T-helper 2 cell (primary cell): ENCODE measurements at places on chromosomes 12 and 14.

- DNase-seq = no peak
Observed at GRCh38 chr14:102574281-102575159, 17.9 kb upstream of the RCOR1 start.

- no peak for DNase-seq
Observed at GRCh38 chr12:128991716-128992115, 138.4 kb downstream of the GLT1D1 start.

DNA sequence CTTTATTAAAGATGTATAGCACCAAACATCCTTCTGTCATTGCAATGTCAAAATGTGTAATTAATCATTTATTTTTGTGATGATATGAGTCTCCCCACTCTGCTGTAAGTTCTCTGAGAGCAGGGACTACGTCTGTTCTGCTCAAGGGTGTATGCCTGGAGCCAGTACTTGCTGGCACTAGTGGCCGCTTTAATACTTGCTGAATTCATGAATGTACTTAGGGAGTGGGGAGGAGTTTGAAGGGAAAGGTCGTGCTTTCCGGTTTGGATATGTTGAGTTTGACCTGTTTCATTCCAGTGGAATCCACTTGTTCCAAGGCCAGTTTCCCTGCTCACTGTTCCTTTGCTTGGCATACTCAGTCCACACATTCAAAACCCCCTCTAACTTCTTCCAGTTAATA is 1.9 kb upstream of the DCAF5 start:
- DNase-seq = no peak

DNA sequence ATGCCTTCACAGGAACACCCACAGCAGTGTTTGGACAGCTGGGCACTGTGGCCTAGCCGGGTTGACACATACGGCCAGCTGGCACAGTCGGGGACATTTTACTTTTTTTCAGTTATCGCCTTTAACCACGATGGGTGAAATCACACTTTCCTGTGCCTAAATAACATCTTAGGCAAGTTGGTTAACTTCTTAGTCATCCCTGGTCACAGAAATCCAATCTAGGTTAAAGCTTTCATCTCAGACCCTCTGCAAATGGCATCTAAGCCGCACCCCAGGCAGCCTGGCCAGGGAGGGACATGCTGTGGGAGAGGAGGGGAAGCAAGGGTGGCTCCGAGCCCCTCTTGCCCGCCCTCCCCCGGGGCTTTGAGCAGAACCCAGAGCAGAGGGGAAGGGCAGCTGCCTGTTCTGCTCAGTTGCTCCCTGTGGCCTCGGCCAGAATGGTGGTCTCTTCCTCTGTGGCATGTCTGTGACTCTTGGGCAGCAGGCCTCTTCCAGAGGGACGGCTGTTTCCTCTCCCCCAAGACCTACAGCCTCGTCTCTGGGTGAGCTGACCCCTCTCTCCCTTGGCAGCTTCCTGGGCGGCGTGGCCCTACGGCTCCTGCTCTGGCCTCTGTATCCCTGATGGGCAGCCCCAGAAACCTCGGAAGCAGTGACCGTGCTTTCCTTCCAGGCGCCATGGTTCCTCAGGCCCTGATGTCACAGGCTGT is 85.4 kb upstream of the DYNC1H1 start:
- DNase-seq = no peak

GRCh38 chr12:89469361-89469760 is 55.2 kb downstream of the GALNT4 start:
- no peak for DNase-seq

DNA sequence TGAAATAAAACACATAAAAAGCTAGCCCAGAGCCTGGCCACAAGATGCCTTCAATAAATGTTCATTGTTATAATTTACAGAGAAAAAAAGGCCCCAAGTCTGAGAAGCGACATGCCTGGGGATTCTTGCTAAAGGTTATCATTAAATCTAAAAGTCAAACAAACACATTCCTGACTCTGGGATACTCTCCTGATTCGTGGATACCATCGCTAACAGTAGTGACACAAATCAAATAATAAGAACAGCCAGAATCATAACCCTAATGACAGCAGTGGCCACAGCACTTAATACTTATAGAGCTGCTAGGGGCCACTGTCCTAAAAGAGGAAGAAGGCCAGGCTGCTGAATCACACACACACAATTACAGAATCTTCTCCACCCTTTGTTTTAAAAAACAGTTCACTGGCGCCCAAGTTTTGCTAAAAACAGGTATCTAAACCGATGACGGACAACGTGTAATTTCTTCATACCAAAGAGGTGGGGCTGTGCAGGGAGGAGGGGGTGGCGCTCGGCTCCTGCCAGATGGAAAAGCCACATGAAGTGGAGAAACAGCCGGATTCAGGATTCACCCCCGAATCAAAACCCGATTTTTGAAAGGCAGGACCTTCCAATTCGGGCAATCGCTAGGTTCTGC is 1.2 kb downstream of the CLIP1 start:
- no peak for DNase-seq
